ENCODE measurements at places on chromosomes 4 and X.

- DNase-seq: no peak
Observed at GRCh38 chr4:178196751-178197374, 754.6 kb upstream of the AGA start.

- DNase-seq: no peak
Observed at GRCh38 chr4:8317474-8317873, 47.9 kb downstream of the HTRA3 start.

DNA sequence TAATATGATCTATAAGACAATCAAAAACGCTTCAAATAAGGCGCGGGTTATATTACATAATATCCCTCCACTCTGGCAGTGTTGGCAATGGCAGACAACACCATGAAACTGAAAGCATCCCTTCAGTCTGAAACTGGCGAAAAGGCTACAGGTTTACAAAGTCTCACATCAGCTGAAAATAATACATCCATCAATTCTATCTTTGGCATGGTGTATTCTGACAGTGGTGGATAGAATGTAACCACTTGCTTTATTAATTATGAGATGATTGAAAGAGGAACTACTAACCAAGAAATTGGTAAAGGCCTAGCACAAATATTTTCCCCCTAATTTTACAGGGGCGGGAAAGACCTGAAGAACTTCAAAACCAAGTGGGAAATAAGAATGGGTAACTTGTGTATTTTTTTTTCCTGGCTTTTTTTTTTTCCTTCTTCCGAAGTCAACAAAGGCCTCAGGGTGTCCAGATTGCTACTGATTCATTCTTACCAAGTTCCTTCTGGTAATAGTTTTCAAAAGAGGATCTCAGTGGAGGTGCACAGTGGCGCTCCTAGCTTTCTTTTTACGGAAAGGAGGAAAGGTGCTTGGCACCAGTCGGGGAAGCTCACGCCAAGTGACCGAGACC, 728 bp downstream of the UBA6 start:
- DNase-seq: no peak

- DNase-seq: no peak
Observed at GRCh38 chrX:56793112-56793430, 64.0 kb downstream of the NBDY start.
